Stimulated activated naive CD4-positive, alpha-beta T cell treated with Interleukin-2 at 50 U/mL for 16 hours (primary cell): ENCODE measurements at places on chromosomes 7 and 10.

DNA sequence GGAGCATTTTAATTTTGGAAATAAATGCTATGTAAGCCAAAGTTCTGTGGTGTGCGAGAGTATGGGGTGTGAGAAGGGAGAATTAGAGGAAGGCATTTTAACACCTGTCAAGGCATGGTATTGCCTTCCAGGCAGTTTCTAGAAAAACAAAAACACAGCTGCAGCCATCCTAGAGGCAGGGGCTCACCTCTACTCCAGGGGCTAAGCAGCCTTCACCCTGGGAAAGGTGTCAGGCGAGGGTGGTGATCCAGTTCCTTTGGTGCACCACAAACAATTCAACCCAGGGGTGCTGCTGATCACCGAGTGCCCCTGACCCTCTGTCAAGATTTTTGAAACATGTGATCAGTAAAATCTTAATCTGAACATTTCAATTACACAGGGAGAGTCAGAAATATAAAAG, 59.2 kb upstream of the GPR26 start:
- no peak for DNase-seq

DNA sequence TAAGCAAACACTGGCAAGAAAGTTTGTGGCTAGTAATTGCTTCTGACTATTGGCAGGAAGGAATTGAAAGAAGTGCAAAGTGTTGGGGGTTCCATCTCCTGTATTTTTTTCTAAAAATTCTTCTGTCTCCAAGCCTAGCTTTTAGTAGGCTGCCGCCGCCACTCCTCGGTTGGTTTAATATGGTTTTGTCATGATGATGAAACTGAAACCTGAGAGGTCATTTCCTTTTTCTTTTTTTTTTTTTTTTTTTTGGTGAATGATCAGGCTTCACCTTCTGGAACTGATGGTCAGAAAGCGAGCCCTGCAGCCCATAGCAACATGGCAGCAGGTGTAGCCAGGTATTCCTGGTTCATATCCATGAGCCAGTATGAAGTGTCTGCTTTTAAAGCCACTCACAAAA, 75.3 kb upstream of the AGBL3 start:
- no peak for DNase-seq

DNA sequence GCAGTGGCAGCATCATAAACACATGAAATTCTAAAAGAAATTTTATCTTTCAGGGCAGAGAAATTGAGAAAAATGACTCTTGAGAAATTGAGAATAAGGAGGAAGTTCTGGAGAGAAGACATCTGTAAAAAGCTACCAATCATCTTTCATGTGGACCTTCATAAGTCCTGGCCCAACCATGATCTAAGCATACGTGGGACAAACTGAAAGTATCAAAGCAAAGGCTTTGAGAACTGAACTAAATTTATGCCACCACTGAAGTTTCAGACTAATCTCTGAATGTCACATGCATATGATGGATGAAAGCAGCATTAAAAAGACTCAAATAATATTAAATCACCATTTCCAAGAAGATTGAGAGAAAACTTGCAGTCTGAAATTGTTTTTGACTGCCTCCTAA, 1502.8 kb upstream of the LRRTM3 start:
- DNase-seq: no peak

DNA sequence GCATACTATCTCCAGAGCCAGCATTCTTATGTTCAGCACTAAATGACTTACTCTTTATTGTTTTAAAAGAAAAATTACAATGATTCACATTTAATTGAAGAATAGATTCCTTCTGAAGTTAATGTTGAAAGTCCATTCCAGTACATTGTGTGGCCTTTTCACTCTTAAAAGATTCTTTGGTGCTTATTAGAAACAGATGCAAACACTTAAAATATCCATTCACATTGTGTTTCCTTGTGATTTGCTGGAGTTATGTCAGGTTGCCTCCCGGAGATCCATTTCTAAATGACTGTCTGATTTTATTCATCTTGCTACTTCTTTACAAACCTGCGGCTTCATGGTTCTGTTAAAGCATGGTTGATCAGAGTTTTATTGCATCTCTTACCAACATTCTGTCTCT, 152.8 kb downstream of the FOXP2 start:
- no peak for DNase-seq

DNA sequence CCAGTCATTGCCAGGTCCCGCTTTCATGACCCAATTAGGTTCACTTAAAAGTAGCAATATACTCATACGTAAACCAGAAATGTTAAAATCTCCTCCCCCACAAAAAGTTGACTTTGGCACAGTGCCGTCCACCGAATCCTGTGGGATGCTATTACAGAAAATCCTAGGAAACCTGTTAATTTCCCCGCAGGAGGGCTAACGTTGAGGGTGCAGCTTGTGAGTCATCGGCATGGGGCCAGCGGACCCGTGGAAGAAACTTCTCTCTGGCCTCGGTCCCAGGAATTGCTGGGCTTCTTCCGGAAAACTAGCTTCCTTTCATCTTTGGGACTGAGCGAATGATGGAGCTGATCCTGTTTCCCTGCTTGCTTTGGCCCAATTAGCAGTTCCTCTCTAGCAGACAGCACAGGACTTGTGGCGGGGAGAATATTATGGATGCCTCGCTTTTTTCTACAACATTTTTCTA, 13.5 kb downstream of the CRYGN start:
- DNase-seq: no peak

DNA sequence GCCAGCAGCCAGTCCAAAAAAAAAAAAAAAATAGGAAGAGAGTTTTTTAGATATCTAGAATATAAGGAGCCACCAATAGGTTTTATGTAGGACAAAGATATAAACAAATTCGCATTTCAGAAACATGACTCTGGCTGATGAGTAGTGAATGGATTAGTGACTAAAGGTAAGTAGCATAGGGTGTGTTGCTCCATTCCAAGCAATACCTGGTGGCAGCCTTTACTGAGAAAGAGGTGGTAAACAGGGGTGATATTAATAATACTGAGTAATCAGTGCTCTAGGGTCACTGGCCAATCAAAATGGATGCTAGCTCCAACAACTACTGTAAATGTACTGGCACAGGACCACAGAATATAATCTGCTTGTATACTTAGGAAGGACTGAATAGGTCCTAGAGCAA, 45.5 kb upstream of the RAB11FIP2 start:
- no peak for DNase-seq

- DNase-seq: no peak
Observed at GRCh38 chr7:119959811-119960210, 313.2 kb upstream of the KCND2 start.

GRCh38 chr10:63007112-63007511, 126.0 kb upstream of the NRBF2 start:
- DNase-seq: no peak

DNA sequence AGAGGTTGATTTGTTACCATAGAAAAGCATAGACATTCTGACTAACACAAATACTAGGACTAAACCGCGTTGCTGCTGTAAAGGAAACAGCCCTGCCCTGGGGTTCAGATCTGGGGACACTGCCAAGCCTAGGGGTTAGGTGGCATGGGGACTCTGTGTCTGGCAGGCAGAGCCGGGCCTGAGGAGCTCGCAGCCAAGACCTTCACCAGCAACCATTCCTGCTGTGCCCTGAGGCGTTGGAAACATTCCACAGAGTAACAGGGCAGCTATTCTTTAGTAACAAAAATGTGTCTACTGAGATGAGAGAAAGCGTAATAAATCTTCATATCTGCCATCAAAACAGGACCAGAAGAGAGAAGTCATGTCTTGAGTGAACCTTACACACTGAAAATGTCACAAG, 280.5 kb downstream of the POM121L12 start:
- no peak for DNase-seq

GRCh38 chr7:99679400-99680191, at the start of gene CYP3A5:
Gene CYP3A5, minus strand, starts transcription at chr7:99679996. Its CDS starts 100 bp downstream, at chr7:99679896.
- no peak for DNase-seq

- no peak for DNase-seq
Observed at GRCh38 chr7:18408461-18408860, 87.1 kb upstream of the HDAC9 start.

- no peak for DNase-seq
Observed at GRCh38 chr7:135664046-135664589, 1.8 kb downstream of the STMP1 start.
